ENCODE measurements at places on chromosomes 16 and 17.

GRCh38 chr17:44310188-44310587 is 1.8 kb downstream of the RUNDC3A start:
- DNase-seq: no peak

DNA sequence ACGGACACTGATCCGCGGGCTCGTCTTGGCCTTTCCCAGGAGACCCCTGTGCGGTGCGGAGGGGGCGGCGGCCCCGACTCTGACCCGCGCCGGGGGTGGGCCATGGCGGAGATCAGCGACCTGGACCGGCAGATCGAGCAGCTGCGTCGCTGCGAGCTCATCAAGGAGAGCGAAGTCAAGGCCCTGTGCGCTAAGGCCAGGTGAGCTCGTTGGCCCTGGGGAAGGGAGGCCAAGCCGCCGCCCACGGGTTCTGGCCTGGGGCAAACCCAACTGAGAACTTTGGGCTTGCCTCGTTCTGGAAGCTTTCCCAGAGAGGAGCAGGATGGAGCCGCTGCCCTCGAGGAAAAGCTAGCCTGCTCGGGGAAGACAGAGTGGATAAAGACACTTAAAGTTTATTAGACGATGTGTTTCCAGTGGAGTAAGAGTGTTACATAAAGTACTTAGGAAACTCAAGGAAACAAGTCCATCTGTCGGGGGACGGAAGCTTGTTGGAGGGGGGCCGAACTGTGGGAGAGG is 540 bp downstream of the PPP4C start:
- no peak for DNase-seq

GRCh38 chr17:15744074-15744676 is 12.1 kb downstream of the TBC1D26 start:
- no peak for DNase-seq

DNA sequence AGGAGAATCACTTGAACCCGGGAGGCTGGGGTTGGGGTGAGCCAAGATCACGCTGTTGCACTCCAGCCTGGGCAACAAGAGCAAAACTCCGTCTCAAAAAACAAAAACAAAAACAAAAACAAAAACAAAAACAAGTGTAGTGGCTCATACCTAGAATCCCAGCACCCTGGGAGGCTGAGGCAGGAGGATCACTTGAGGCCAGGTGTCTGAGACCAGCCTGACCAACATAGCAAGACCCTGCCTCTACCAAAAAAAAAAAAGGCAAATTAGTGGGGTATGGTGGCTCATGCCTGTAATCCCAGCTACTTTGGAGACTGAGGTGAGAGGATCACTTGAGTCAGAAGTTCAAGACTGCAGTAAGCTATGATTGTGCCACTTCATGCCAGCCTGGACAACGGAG is 26.4 kb upstream of the HAPSTR1 start:
- DNase-seq: no peak

DNA sequence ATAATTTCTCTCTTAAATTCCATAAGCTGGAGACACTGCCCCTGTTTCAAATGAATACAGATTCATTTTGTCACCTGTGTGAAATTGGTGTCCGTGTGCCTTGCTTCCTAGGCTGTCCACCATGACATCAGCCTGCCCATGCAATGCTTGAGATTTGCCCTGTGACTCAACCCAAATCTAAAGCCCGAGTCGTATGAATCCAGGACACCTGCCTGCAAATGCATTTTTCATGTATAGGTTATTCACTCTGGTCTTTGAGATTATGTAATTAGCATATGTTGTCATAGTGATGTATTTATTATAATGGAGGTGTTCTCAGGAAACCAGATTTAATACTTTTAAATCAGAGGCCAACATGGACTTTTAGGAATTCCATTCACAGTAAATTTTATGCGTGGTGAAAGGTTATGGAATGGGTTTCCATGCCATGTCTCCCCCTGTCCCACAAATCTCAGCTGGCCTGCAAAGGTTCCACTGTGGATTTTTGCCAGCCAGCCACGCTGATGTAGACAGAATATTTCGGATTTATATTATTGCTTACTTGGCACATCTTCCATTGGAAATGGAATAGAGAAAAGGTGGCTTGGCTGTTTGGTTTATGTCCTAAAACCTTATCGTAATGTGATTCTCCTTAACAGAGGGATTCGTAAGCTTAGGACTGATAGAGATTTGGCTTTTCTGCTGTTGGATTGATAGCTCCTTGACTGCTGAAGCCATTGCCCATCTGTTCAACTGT is 551.1 kb downstream of the WWOX start:
- no peak for DNase-seq

- no peak for DNase-seq
Measured at GRCh38 chr16:56493126-56493525, 26.7 kb downstream of the BBS2 start.

- DNase-seq: no peak
Measured at GRCh38 chr17:81313776-81314397, 18.8 kb upstream of the SLC38A10 start.

GRCh38 chr16:75301804-75302203 is 50.4 kb upstream of the BCAR1 start:
- DNase-seq: no peak

- DNase-seq: no peak
Measured at GRCh38 chr16:2341456-2342447, 1.2 kb upstream of the ABCA3 start.

DNA sequence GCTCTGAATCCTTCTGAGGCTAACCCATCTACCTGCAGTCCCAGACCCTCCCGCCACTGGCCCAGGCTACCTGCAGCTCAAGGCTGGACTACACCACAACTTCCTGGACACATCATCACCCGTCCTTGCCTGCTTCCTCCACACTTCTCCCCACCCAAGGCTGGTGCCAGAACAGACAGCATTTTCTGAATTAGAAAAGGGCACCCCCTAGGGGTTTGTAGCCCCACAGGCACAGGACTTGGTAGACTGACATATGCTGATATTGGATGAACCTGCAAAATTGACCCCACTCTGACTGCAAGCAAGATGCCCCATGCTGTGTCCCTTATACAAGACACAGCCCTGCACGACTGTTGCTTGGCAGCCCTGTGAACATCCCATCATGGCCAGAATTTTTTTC is 271.5 kb upstream of the C16orf82 start:
- no peak for DNase-seq

- no peak for DNase-seq
Measured at GRCh38 chr16:68244481-68244902, 681 bp upstream of the PLA2G15 start.

DNA sequence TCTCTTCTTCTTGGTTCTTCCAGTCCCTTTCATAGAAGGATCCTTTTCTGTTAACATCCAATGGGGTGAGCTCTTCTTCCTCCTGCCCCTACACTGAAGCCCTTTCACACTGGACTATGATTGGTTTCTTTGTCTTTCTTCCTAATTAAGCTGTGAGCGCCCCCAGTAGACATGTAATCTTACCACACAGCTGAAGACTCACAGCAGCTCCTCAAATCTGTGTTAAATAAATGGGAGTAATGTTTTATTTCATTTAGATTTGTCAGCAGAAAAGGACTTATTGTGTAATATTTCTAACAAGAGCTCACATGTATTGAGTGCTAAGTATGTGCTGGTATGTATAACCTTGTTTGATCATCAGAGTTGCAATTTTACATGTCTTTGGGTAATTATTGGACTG is 55.7 kb downstream of the TOX3 start:
- no peak for DNase-seq

DNA sequence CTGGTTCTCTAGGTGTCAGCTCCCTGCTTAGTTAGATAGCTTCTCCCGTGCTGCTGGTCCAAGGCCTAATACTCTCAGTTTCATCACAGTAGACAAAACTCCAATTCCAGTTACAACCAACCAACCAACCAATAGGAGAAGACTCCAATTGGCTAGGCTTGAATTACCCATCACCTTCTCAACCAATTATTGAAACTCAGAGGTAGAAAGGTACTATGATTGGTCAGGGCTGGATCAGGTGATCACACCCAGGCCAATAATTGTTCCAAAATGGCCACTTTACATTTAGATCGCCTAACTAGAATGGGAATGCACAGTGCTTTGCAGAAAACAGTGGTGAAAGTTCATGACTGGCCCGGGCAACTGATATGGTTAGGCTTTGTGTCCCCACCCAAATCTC is 49.5 kb upstream of the CRHR1 start:
- DNase-seq: no peak
